ENCODE measurements at places on chromosomes 1 and 21.

DNA sequence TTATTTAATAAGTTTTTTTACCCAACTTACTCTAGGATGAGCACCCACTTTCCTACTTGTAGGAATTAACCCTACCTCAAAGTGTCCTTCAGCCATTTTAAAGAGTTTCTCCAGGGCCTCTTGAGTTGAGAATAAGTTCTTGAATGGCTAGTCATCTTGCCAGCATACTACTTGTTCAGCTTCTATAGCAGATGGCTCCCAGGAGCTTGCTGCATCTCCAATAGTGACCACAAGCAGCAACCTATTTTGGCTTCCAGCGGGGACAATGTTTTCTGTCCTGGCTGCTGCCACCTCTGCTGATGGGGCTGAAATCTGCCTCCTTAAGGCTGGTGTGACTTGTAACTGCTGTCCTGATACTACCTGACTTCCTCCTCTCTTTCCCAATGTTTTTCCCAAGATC, 20.8 kb upstream of the PIK3R3 start:
- no peak for DNase-seq

DNA sequence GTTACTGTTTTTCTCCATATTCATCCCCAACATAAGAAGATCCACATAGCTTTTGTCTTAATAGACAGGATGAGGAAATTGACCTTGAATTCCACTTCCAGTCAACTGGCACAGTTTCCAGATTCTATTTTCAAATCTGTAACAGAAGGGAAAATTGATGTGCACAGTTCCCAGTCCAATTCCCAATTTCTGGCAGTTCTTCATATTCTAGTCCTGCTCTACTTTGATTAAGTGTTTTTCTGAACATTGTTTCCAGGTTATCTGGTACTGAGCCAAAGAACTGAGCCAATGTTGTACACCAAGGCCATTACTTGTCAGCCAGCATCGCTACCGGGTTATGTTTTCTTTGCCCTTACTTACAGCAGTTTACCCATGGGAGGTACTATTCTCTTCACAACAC, 1755.4 kb downstream of the PLA2G4A start:
- DNase-seq, result no peak

GRCh38 chr1:54163051-54163450, 10.3 kb upstream of the CDCP2 start:
- DNase-seq, result no peak

DNA sequence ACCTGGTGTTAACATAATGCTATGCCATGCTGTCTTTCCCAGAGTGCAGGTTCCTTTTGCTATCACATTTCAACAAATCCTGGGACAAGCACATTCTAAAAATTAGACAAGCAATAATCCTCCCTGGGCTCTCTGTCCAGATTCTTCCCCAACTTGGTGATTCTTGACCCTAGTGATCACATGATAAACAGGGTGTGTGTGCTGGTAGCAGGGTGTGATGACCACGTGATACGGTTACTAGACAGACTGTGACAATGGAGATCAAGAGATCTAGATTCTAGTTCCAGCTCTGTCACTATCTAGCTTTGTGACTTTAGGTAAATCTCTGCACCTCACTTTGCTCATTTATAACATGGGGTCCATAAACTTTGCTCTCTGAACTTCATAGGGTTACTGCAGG, 61.9 kb upstream of the HSD17B7 start:
- DNase-seq, result no peak

- no peak for DNase-seq
Observed at GRCh38 chr1:160708801-160709200, 2.8 kb downstream of the CD48 start.

- DNase-seq, result no peak
Observed at GRCh38 chr21:46636550-46637285, 1.2 kb downstream of the PRMT2 start.

DNA sequence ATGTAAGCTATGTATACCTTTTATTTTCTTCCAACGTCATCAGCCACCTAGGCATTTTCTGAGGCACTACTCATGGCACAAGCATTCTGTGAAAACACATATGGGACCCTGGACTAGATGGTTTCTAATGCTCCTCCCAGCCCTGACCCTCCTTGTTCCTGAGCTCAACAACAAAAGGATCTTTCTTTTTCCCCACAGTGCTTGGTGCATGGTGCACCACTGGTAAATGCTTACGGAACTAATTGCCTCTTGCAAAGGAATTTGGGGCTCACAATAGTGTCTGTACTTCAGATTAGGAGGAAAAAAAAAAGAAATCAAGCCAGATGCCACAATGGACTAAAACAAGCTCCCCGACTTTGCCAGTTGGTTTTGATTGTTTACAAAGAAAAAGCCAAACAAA, 390.5 kb downstream of the PLPP3 start:
- no peak for DNase-seq

DNA sequence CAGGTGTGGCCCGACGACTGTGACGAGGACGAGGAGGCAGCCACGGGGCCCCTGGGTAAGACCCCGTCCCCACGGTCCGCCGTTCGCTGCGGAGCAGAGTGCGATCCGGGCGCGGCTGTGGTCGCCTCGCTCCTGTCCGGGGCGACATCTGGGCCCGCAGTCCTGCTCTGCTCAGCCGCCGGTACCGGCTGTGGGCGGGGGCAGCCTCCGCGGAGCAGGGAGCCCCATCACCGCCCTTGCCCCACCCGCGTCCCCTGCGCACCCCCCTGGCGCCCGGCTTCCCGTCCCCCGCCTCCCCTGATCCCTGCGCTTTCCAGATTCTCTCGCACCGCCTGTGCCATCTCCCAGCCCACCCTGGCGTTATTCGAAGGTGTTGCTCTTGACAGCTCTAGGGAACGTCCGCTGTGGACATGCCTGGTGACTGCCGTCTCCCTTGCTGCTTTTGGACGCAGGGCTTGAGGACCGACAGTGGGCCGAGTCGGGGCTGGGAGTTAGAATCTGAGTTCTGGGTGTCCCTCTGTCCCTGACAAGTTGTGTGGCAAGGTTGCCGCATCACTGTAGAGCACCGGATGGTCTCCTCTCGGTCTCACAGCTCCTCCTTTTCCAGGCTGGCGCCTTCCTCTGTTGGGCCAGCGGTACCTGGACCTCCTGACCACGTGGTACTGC, 596 bp downstream of the TOR3A start:
- peak; percentile 15 for DNase-seq

Data from NCI-H1105 (cell line).